ENCODE measurements at places on chromosomes 7 and 10.

DNA sequence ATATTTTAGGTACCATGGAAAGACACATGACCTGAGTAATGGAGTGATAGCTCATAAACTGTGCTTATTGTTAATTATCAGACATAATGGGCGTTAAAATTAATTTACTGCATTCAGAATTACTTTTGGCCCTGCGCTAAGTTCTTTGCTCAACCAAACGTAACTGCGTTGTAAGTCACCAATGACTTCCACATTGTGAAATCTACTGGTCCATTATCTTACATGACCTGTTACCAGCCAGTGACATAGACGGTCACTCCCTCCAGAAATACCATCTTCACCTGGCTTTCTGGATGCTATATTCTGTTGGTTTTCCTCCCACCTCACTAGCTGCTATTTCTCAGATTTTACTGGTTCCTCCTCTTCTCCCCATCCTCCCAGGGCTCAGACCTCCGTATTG lies 5.0 kb upstream of the GIGYF1 start:
- DNase-seq, result no peak

GRCh38 chr10:51010977-51011376 lies 63.3 kb upstream of the PRKG1 start:
- no peak for DNase-seq

DNA sequence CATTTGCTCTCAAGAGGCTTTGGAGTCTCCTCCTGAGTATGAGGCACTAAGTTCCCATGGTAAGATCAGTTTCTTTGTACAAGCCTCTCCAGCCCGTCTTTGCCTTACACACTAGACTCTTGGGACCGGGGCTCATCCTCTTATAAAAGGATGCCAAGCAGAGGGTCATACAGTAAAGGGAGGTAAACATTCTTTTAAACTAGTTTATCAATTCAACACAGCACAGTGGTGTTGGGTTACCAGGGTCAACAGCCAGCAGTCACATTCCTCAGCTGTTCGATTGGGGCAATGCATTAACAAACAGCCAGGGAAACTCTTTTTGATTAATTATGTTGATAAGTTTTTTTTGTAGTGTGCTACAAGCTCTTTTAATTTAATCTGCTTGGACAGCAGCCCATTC lies 37.8 kb downstream of the HHEX start:
- DNase-seq, result no peak

- DNase-seq, result no peak
Observed at GRCh38 chr10:131819241-131820072, 81.4 kb upstream of the PPP2R2D start.

DNA sequence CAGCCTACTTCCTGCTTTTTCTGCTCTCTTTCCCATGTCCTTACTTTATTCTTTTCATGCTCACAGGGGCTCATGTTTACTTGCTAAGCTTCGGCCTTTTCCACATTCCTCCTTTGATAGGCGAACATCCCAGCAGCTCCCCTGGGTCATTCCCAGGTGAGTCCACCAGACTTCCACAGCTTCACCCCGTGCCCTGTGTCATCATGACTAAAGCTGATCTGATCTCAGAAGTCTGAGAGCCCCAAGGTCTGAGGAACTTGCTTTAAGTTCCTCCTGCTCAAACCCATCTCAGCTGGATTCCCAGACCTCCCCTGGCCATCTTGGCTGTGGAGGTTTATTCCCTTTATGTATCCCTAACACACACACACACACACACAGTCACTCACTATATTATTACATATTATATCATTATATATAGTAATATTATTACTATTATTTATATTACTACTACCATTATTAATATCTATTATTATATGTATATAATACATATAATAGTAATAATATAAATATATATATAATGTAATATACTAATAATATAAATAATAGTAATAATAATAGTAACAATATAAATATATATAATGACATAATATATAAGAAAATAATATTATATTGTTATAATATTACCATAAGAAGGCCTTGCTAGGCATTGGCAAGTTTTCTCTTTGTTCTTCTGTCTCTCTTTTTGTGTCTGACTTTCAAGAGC lies 295.9 kb downstream of the PTEN start:
- DNase-seq, result no peak

DNA sequence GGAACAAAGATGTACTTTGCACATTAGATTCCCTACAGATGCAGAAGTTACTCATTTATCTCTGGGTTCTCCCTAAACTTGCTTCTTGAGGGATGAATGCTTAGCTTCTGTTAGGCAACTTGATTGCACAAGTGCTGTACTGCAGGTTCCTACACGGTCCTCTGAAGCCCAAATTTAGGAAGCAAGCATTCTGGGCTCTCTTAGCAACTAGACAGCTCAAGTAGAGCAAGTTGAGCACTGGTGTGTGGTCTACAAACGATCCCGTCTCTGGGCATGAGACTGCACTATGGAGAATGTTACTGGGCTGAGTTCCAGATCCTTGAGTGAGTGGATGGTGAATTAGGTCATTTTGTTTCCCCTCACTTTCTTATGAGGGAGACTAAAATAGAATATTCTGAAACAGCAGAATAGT lies 14.3 kb downstream of the SEMA3D start:
- peak; percentile 62 for DNase-seq

DNA sequence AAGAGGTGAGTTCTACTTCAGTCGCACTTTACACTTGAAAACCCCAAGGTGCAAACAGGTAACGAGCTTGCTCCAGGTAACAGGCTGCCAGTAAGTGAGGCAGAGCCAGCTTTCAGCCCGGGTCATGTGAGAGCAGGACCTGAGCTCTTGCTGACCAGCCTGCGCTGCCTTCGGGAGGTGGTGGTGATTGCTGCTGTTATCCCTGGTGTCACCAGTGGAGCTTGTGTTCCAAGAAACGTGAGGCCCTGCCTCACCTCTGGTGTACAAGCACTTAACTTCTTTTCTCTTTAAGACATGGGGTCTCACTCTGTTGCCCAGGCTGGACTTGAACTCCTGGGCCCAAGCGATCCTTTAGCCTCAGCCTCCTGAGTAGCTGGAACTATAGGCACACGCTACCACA lies 265.0 kb downstream of the CELF2 start:
- DNase-seq, result no peak

DNA sequence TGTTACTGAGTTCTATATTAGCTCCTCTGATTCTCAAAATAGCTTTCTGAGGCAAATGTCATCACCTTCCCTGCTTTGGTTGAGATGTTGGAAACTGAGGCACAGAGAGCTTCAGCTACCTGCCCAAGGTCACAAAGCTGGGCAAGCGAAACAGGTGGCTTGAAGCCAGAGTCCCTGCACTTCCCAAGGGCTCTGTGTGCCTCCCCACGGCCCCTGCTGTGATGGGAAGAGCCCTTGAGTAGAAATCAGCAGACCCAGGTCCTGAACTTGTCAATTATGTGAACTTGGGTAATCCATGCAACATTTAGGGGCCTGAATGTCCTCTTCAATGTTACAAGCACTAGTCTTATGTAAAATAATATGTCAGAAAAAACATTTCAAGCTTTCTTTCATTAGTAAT lies 327.3 kb upstream of the PODXL start:
- no peak for DNase-seq

- peak; percentile 89 for DNase-seq
Observed at GRCh38 chr10:24374134-24374915, 165.4 kb downstream of the KIAA1217 start.

- no peak for DNase-seq
Observed at GRCh38 chr10:47279276-47279675, 20.7 kb upstream of the GDF10 start.

GRCh38 chr10:29495366-29495765 lies 139.4 kb downstream of the SVIL start:
- no peak for DNase-seq

DNA sequence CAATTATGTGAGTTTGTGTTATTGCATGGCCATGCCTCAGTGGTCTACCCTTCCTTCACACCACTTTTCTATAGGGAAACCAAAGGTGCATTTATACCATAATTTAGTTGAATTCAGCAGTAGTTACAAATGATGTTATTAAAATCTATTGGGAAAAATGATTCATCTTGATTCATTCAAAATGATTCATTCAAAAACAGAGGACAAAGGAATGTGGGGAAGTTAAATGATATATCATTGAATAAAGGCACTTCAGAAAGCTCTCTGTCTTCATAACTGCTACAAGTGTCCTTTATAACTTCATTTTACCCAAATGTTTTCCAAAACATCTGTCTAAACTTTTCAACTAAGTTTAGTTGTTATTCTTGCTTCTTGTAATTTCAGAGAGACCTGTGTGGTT lies 722.9 kb downstream of the GRM8 start:
- no peak for DNase-seq

DNA sequence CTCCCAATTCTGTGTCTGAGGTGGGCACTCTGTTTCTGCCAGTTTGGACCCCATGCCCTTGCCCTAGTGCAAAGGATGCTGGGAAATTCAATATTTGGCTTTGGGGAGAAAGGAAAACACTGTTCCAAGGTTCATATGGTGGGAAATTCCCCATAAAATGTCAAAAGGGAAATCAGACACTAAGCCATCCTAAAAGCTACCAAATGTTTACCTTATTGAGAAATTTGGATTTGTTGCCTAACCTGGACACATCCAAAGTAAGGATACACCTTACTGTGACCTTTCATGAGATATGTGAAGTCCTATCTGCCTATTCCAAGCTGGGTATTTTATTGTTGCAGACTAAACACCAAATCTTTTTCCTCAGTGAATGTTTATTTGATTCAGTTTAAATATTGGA lies 109.1 kb downstream of the CYP26A1 start:
- DNase-seq, result no peak

- DNase-seq, result no peak
Observed at GRCh38 chr7:95910341-95910740, 138.0 kb downstream of the DYNC1I1 start.

GRCh38 chr7:104664648-104665047 lies 336.2 kb downstream of the LHFPL3 start:
- no peak for DNase-seq
